ENCODE measurements at places on chromosomes 4 and X. TPM values are rescaled to one million over a fixed set of nuclear protein-coding genes. Genes with fewer than 3 reads are reported as not detected.
A peak's percentile ranks its signal among the peaks of the same experiment; 100 is the strongest.

DNA sequence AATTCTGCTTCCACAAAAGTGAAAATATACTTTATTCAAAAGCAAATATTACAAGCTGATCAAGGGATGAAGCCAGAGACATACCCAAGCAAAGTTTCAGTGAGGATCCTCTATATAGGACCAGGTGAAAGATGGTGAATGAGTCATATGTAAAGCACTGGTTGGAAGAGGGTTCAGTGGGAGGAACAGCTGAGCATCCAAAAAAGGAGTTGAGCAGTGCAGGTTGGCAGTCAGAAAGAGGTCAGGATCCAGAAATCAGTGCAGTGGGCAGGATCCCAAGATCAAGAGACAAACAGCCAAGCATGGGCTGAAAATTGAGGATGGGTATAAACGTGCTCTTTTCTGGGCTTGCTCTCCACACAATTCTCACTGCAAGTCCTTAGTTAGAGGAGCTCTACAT, 30.3 kb downstream of the OTC start:
- H3K4me1 ChIP-seq, result no peaks in the 10 kb centered on the region
- no peak overlapping the region for H3K4me3 ChIP-seq
- H3K36me3 ChIP-seq, result no peaks in the 10 kb centered on the region
- H3K27ac ChIP-seq, result no peak overlapping the region
- H3K27me3 ChIP-seq, result no peaks in the 10 kb centered on the region
- no peak for DNase-seq

DNA sequence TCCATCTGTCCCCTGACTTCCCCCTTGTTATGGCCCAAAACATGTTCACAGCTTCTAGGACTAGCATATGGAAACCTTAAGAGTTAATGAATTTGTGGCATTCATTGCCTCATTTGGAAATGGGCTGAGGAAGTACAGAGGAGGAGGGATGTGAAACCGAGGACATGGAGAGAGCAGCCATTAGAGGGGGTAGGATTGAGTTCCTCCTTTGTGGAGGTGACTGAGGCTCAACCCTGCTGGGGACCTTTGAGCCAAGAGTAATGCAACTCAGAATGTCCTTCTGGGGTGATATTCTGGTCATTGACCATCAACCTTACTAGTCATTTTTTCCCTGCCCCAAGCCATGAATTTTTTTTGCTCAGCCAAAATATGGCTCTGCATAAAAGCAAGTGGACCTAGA, 109.4 kb downstream of the ZNF518B start:
- H3K4me1 ChIP-seq, result no peaks in the 10 kb centered on the region
- no peak overlapping the region for H3K27ac ChIP-seq
- no peak overlapping the region for H3K4me3 ChIP-seq

NIPAL1 gene
- 8.1 TPM for total RNA-seq

ARAP2 gene
- total RNA-seq, result 52.8 TPM

GRCh38 chr4:8560265-8561047, 19.7 kb upstream of the GPR78 start:
- H3K4me1 ChIP-seq, result no peaks in the 10 kb centered on the region
- no peak overlapping the region for H3K27ac ChIP-seq
- H3K4me3 ChIP-seq, result no peak overlapping the region
- H3K27me3 ChIP-seq, result no peaks in the 10 kb centered on the region
- DNase-seq, result no peak
- H3K36me3 ChIP-seq, result no peaks in the 10 kb centered on the region

DNA sequence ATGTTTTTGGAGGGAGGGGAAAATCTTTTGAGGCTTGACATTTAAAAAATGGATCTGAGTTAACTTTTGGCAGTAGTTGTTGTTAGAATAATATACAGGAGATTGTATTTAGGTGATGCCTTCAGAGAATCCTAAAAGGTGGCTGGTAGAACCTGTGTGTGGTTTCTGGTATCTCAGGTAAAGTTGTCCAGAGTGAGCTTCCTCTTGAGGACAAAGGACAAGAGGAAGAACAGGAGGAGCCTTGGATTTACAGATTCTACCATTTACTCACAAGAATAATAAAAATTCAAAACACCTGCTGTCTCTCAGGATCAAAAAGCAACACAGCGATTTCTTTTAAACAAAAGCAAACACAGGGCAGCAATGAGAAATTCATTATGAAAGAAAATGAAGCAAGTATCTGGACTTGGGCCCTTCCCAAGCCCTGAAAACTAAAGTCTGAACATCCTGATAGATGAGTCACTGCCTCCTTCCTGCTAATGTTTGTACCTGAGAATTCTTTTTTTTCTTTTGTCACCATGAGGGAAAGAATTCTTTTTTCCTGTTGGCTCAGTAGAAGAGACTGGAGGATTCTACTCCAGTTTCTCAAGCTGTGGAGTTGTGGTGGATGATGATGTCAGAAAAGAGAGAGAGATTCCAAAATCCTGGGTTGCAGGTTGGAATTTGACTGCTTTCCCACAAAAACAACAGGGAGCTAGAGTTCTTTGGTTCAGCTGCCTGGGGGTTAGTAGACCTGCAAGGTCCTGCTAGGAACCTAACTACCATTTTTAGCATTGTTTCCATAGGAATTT, 31.5 kb upstream of the RAPGEF2 start:
- H3K36me3 ChIP-seq, result no peaks in the 10 kb centered on the region
- H3K4me3 ChIP-seq, result no peak overlapping the region
- H3K27ac ChIP-seq, result no peak overlapping the region
- no peaks in the 10 kb centered on the region for H3K27me3 ChIP-seq
- H3K4me1 ChIP-seq, result peaks cover 7% of the 10 kb centered on the region

ZNF185 gene
- 98.2 TPM for total RNA-seq

GRCh38 chrX:132071254-132071653, 48.2 kb downstream of the STK26 start:
- no peak overlapping the region for H3K4me3 ChIP-seq
- no peaks in the 10 kb centered on the region for H3K27me3 ChIP-seq
- no peak for DNase-seq

DNA sequence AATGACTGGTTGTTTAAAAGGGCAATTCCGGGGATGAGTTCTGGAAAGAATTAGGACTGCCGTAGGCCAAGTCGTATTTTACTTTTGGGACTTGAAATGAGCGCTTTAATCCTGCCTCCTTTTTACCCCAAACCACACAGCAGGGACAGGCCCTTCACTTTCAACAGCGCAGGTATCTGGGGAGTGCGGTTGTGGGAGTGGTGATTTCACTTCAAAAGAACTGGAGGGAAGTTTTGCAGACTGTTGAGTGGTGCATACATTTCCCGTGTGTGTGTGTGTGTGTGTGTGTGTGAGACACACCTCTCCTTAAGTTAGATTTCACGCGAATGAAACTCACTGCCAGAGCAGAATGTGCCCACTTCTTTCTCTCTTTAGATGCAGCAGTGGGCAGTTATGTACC, 2.8 kb downstream of the NHS start:
- H3K36me3 ChIP-seq, result no peaks in the 10 kb centered on the region
- no peak overlapping the region for H3K27ac ChIP-seq
- H3K27me3 ChIP-seq, result no peaks in the 10 kb centered on the region
- DNase-seq, result no peak

DNA sequence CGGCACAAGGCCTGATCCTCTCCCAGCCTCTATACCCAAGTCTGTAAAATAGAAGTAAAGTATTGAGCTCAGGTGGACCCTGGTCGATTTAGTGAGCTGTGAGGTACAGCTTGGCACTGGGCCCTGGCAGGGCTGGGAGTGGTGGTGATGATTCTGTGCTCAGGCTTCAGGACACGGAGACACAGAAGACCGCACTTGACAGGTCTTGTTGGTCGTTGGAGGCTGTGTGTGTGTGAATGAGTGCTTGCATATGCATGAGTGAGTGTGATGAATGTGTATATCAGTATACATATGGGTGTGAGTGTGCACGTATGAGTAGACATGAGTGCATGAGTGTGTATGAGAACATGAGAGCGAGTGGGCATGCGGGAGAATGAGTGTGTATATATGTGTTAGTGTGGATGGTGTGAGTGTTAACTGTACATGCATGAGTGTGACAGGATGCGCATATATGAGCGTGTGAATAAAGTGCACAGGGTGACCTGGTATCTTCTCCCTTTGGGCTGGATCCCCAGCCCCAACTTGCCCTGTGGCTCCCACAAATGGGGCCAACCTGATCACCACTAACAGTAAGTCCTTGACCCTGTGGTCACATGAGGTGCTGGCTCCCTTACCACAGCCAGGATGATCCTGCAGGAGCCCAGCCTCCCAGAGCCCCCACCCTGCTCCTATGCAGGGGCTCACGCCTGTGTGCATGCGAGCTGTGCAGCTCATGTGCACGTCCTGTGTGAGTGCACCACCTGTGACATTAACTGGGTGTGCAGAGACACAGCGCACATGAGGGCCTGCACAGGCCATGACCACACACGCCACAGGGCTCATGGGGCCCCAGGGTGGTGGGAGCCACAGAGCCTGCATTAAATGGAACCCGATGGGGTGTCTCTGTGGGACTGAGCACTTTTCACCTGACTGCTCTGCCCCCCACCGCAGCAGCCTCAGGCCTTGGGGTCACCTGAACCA, 20.8 kb downstream of the SH3BP2 start:
- DNase-seq, result no peak
- H3K4me3 ChIP-seq, result peak overlapping the region; percentile 46
- H3K27me3 ChIP-seq, result no peaks in the 10 kb centered on the region
- no peaks in the 10 kb centered on the region for H3K36me3 ChIP-seq
- no peak overlapping the region for H3K27ac ChIP-seq

- no peaks in the 10 kb centered on the region for H3K36me3 ChIP-seq
- H3K27ac ChIP-seq, result peak within 1 kb of the TSS; percentile 79
- peak within 1 kb of the TSS; percentile 60 for H3K4me3 ChIP-seq
- no peaks in the 10 kb centered on the region for H3K27me3 ChIP-seq
Measured at GRCh38 chr4:78057135-78057599, at the start of gene FRAS1. Gene FRAS1, plus strand, starts transcription at chr4:78057323. Its CDS starts 687 bp downstream, at chr4:78058010.

CCDC158 gene
- total RNA-seq, result not detected

KIAA1210 gene
- total RNA-seq, result not detected

GRCh38 chrX:43328358-43328946, 327.6 kb upstream of the MAOA start:
- H3K4me3 ChIP-seq, result no peak overlapping the region
- H3K27ac ChIP-seq, result no peak overlapping the region
- DNase-seq, result no peak
- no peaks in the 10 kb centered on the region for H3K36me3 ChIP-seq
- H3K4me1 ChIP-seq, result no peaks in the 10 kb centered on the region

POLR2B gene
- total RNA-seq, result 56.5 TPM

GRCh38 chr4:91840359-91840758, 463.4 kb upstream of the GRID2 start:
- no peak for DNase-seq
- H3K36me3 ChIP-seq, result no peaks in the 10 kb centered on the region
- H3K27me3 ChIP-seq, result no peaks in the 10 kb centered on the region
- H3K4me1 ChIP-seq, result no peaks in the 10 kb centered on the region
- H3K27ac ChIP-seq, result no peak overlapping the region

- no peak overlapping the region for H3K27ac ChIP-seq
- no peak for DNase-seq
- H3K36me3 ChIP-seq, result no peaks in the 10 kb centered on the region
- no peaks in the 10 kb centered on the region for H3K4me1 ChIP-seq
- H3K27me3 ChIP-seq, result no peaks in the 10 kb centered on the region
Measured at GRCh38 chr4:40000711-40001110, 23.0 kb upstream of the PDS5A start.

DNA sequence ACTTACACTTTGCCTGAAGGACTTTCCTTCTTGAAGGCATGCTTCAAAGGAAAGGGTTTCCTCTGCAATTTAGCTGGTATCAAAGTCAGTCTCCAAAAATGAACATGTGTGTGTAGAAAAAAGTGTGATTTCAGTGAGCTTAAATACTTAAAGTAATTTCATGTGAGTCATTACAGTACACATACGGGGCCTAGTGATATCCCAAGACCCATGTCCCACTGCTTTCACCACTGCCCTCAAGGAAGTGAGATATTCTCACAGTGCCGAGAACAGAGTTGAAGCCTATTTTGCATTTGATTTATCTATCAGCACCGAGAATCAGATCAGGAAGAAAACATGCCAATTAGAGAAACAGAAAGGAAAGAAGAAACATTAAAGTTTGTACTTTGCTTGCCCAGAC, 61.0 kb downstream of the CHST7 start:
- no peak overlapping the region for H3K27ac ChIP-seq
- H3K4me3 ChIP-seq, result no peak overlapping the region
- no peaks in the 10 kb centered on the region for H3K36me3 ChIP-seq
- no peaks in the 10 kb centered on the region for H3K27me3 ChIP-seq

GRCh38 chrX:12447448-12448064, 309.3 kb downstream of the FRMPD4 start:
- DNase-seq, result no peak
- no peaks in the 10 kb centered on the region for H3K27me3 ChIP-seq
- no peaks in the 10 kb centered on the region for H3K4me1 ChIP-seq
- H3K4me3 ChIP-seq, result no peak overlapping the region
- no peak overlapping the region for H3K27ac ChIP-seq
- H3K36me3 ChIP-seq, result no peaks in the 10 kb centered on the region

DDX53 gene
- total RNA-seq, result not detected

LRCH2 gene
- 10.1 TPM for total RNA-seq

DNA sequence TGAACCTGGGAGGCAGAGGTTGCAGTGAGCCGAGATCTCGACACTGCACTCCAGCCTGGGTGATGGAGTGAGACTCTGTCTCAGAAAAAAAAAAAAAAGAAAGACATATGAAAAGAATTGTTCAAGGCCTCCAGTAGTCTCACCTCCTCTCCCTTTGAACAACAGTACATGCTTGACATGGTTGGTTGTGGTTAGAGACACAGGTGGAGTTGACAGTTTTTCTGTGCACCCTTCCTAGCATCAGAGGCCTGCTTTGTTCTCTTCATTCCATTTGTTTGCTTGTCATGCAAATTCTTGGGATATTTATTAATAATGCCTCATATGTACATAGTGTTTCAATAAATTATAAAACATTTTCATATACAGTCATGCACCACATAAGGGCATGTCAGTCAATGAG, 18.3 kb upstream of the PDCL2 start:
- H3K27ac ChIP-seq, result no peak overlapping the region
- DNase-seq, result no peak
- H3K36me3 ChIP-seq, result no peaks in the 10 kb centered on the region
- H3K4me3 ChIP-seq, result no peak overlapping the region

- H3K4me1 ChIP-seq, result peaks cover 45% of the 10 kb centered on the region
- peak overlapping the region; percentile 81 for H3K27ac ChIP-seq
- H3K27me3 ChIP-seq, result no peaks in the 10 kb centered on the region
- no peak overlapping the region for H3K4me3 ChIP-seq
Measured at GRCh38 chr4:142407596-142407995, 438.5 kb downstream of the INPP4B start.

DNA sequence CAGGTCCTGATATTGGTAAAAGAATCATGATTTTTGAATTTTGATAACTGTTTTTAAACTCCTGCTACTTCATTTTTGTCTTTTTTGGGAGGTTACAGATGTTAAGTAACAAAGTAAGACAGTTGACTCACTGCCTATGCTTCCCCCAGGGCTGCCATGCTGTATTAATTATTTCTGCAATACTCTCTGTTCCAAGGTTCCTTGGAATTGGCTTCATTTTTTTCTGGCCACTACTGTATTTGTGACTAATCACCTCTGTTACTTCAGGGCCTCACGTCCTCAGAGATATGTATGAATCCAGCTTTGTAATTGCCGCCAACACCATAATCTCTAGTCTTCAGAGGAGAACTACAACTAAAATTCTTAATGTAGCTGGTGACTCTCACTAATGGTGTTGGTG, 1729.3 kb downstream of the C4orf33 start:
- no peak for DNase-seq
- no peaks in the 10 kb centered on the region for H3K27me3 ChIP-seq
- no peaks in the 10 kb centered on the region for H3K4me1 ChIP-seq
- no peaks in the 10 kb centered on the region for H3K36me3 ChIP-seq
- H3K4me3 ChIP-seq, result no peak overlapping the region

All from vagina (tissue), 2 donors.